ENCODE measurements at places on chromosomes 4 and X.

- no peak for DNase-seq
These were observed 77.1 kb downstream of the EIF4E start for GRCh38 chr4:98851806-98852205.

DNA sequence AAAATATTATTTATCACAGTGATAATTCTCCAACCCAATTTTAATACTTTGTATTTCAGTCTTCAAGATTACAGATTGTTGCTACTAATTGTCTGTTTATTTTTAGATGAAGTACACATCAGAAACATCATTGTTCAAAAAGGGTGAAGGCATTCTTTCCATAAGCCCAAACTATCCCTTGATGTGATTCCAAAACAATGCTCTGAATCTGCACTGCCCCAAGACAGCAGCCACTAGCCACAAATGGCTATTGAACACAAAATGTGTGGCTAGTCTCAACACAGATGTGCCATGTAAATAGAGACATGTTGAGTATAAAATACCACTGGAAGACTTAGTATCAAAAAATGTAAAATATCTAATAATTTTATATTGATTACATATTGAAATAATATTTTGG, 150.7 kb upstream of the MAB21L2 start:
- DNase-seq = no peak

DNA sequence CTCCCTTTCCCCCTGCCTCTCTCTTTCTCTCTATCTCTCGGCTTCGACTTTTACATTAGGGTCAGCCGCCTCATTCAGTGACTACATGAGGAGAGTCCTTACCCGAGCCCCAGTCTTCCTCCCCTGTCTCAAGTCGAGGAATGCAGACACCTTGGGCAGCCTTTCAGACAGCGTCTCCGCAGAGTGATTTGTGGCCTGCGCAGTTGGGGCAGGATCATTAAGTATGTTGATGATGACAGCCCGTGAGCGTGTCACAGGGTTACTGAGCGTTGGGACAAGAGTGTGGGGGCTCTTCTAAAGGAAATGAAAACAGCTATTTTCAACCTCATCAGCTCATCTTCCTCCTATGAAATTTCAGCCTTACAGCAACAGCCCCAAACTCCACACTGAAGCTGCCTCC, 312.1 kb upstream of the GATB start:
- no peak for DNase-seq

- DNase-seq = no peak
These were observed 8.3 kb downstream of the MAGEA11 start for GRCh38 chrX:149720021-149720689.

DNA sequence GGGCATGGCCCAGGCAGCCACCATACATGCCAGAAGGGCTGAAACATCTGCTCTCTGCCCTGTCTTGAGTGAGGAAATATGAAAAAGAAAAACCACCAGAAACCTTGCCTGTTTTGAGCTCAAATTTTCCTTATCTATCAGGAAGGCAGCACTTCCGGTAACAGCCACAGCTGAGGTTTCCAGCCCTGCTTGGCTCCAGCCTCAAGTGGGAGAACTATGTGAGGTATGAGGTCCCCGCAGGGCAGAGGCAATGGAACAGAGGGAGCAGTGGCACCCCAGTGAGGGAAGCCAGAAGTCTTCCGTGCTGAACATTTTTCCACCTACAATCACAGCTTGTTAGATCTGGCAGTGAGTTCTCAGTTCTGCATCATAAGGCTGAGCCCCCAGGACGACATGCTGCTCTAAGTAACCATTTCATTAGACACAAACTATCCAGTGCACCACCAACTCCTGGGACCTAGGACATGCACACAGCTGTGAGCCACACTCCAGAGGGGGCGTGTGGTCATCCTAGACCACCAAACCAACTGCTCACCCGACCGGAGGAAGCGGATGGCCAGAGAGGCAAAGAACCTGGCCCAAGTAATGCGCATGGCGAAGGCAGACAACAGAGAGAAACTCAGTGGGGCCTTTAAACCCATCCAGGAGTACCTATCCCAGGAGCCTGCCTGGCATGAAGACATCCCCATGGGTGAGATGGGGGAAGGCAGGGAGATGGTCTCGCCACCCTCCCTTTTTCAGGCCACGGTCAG, 22.6 kb downstream of the WDR1 start:
- no peak for DNase-seq

- DNase-seq = no peak
These were observed 28.4 kb downstream of the APBB2 start for GRCh38 chr4:41185614-41186592.

GRCh38 chrX:118225711-118226428, 109.3 kb upstream of the KLHL13 start:
- peak; percentile 40 for DNase-seq

GRCh38 chrX:137353404-137353803, 212.5 kb upstream of the ZIC3 start:
- no peak for DNase-seq

DNA sequence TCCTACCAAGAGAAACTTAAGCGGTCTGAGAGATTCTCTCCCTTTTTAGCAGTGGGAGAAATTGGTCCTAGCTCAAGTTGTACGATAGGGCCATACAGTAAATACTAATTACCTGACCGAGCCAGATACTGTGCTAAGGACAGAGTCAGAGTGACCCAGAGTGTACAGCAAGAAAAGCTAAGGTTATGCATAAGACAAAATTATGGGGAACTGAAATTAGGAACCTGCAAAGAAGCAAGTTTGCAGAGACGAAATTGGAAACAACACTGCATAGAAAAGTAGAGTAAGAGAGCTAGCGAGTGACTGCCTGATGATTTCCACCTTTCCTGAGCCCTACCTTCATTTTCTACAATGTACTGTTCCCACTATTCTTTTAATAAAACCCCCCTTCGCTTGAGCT, 278.1 kb downstream of the NKX6-1 start:
- peak; percentile 11 for DNase-seq

Measured in MM.1S (cell line).